ENCODE measurements at places on chromosomes 1 and 21.

DNA sequence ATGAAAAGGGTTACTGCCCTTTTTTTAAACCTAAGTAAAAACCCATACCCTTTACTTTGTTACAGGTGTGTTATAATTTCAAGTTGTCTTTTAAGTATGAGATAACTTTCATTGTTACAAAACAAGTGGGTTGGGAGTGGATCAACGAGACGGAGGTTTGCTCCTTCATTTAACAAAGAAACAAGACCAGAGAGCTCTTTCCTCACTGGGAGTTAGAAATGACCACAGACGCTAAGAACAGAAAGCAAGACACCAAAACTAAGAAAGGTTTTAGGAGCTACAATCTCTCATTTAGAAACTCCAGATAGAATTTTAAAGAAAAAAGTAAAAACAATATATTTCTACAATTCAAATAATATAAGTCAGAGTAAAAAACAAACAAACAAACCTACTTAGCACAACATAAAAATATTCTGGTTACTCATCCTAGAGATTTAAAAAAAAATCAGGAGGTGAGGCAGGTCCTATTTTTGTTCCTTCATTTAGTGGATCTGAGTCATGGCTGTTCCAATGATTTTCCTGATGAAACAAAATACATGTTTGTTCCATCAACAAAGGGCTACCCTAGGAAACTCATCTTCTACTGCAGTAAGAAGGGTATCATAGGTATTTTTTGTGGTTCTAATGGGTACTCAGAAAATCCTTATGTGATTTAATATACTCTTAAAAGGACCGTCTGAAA lies 33.0 kb downstream of the APP start:
- DNase-seq: no peak

DNA sequence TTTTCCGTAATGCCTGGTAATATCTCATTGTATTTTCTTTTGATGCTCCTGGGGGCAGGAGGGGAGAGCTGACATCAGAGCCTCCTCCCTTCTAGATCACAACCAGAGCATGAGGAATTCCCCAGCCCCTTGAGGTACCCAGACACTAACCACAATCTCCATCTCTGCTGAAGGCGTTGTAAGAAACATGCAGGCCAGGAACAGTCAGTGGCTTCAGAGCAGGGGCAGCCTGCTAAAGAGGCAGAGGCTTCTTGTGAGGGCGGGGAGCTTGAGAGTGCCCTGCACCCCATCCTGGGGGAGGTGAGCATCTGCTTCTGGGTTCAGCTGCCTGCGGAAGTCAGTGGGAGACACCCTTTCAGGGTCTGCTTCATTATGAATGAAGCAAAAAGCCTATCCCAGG lies 19.0 kb downstream of the MAPKAPK2 start:
- DNase-seq: peak; percentile 68

DNA sequence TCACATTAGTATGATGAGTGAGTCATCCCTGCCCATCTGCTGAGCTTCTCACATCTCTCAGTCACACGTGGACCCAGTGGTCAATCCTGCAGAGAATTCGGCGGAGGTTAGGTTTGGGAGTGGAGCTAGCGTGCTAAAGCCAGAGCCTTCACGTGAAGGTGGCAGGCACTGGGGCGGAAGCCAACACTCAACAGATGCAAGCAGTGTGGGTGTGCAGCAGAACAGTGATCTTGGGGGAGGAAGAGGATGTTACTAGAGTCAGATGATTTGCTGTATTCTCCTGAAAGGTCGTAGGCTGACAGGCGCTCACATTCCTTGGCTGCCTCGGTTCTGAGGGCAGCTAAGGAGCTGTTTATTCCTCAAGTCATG lies 6.7 kb downstream of the C1orf115 start:
- DNase-seq: no peak

GRCh38 chr1:101971304-101971703 lies 25.4 kb downstream of the OLFM3 start:
- DNase-seq: no peak

DNA sequence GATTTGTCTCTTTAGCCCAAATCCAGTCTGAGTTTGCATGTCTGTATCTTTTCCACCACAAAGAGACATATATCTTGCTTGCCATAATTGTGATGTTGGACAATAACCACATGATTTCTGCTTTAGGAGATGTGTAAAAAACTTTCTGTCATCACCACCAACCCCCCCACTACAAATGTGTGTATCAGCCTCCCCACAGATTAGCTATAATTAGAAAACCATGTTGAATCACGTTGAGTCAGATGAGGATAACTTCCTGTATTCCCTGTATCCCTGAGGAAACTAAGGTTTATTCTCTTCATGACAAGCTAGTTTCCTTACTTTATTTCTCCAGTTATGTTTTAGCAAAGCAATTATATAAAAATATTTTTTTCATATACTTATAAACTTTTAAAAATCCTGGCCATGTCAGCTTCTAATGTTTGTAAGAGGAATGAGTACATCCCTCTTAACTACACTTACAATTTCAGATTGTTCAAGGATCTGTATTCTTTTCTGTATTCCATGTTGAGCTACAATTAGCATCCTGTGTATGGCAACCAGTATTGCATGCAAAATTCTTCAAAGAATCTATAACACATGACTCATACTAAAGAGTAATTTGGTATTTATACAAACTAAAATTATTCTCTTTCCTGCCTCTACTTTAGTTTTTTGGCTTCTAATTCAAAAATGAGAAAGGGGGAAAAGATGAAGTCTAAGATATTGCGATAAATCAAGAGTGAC lies 143.0 kb downstream of the FMN2 start:
- no peak for DNase-seq

- no peak for DNase-seq
Observed at GRCh38 chr21:43719748-43720538, 1.0 kb downstream of the PDXK start.

- no peak for DNase-seq
Observed at GRCh38 chr1:233614743-233615521, 1.0 kb downstream of the KCNK1 start.

GRCh38 chr1:54053745-54054437 lies 483 bp downstream of the TCEANC2 start:
- peak; percentile 1 for DNase-seq

GRCh38 chr1:193538003-193538354 lies 351.6 kb upstream of the B3GALT2 start:
- no peak for DNase-seq

DNA sequence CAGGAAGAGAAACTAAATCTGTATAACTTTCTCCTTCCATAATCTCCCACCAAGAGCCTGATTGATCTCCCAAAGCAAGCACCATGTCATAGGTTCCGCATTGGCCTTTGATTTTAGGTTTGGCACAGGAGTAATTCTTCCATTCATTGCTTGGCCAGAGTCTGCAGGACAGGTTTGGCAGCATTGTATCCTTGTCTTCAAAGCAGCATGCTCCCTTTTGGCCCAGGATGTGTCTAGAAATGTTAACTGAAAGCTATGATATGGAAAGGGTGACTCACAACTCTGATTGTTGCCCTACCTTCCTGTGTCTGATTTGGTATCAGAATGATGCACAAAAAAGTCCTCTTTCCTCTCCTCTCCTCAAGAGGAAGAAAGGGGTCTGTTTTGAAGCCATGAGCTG lies 824.3 kb upstream of the PRMT6 start:
- DNase-seq: no peak

GRCh38 chr21:27700974-27701614 lies 734.2 kb upstream of the ADAMTS5 start:
- peak; percentile 60 for DNase-seq

GRCh38 chr1:230849451-230850224 lies 18.7 kb downstream of the C1orf198 start:
- no peak for DNase-seq

GRCh38 chr1:116817582-116818064 lies 63.4 kb downstream of the CD2 start:
- DNase-seq: peak; percentile 89

GRCh38 chr1:2921970-2922686 lies 99.1 kb upstream of the ACTRT2 start:
- DNase-seq: peak; percentile 17

- no peak for DNase-seq
Observed at GRCh38 chr1:60427701-60428100, 354.1 kb upstream of the C1orf87 start.

GRCh38 chr1:9246215-9246614 lies 11.6 kb downstream of the H6PD start:
- DNase-seq: no peak

DNA sequence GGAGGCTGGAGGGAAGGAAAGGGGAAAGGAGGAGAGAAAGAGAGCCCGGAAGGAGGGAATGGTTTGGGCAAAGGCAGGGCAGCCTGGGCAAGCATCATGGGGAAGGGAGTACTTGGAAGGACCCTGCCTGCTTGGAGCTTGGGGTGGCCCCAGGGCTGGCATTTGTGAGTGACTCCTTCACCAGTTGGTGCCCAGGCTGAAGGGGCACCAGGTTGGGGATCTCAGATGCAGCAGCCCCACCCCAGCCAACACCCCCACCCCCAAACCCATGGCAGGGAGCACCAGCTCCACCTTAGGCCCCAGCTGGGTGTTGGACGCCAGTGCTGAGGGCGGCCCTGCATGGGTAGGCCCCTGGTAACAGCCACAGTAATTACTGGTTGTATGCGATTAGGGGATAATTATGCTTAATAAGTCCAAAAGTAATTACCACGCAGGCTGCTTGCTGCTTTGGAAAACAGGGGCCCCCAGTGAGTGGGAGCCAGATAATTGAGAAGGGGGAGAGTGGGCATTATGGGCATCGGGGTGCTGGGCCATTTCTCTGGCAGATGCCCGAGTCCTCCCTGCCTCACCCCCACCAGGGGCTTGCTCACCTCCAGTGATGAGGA lies 78.3 kb downstream of the VWA5B1 start:
- no peak for DNase-seq

- DNase-seq: no peak
Observed at GRCh38 chr1:232877365-232878028, 72.3 kb downstream of the MAP10 start.

DNA sequence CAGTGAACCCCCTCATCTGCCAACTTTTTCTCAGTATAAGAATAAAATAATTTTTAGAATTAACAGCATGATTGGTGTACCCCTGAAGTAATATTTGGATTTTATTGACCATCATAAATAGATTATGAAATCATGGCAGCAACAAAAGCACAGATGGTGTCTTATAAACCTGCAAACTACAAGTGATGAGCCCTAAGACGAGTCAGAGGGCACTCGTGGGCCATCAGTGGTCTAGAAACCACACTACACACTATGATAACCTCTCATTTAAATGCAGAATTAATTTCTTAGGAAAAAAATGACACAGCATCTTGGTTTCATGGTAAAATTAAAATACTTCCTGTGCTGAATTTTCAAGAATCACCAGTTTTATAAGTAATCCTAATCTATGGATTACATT lies 312.4 kb downstream of the PTBP2 start:
- no peak for DNase-seq

GRCh38 chr1:14954210-14954609 lies 199.3 kb upstream of the TMEM51 start:
- no peak for DNase-seq

DNA sequence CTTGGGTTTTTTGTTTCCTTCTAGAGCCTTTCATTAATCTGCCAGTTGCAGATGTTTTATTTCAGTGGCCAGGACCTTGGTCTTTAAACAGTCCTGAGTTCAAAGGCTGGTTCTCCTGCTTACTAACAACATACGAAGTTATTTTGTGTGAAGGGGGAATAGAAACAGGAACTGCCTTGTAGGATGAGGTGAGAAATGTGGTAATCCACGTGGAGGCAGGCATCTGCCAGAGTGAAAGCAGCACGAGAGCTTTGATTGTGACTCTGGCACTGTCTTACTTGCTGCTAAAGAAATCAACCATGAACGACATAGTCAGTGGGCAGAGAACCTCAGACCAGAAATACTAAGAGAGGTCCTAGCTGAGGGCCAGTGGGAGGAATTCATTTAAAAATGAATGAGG lies 30.4 kb downstream of the TMEM63A start:
- DNase-seq: no peak

DNA sequence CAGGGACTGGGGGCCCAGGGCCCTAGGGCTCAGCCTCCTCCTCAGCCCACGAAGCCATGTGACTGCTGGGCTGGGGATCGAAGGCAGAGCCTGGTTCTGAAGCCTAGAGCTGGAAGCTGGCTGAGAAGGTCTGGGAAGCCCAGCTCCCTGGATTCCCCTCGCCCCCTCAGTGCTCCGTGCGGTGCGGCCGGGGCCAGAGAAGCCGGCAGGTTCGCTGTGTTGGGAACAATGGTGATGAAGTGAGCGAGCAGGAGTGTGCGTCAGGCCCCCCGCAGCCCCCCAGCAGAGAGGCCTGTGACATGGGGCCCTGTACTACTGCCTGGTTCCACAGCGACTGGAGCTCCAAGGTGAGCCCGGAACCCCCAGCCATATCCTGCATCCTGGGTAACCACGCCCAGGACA lies 9.1 kb downstream of the ADAMTSL4 start:
- no peak for DNase-seq

GRCh38 chr1:104852151-104852550 lies 1102.5 kb downstream of the AMY1C start:
- DNase-seq: no peak

DNA sequence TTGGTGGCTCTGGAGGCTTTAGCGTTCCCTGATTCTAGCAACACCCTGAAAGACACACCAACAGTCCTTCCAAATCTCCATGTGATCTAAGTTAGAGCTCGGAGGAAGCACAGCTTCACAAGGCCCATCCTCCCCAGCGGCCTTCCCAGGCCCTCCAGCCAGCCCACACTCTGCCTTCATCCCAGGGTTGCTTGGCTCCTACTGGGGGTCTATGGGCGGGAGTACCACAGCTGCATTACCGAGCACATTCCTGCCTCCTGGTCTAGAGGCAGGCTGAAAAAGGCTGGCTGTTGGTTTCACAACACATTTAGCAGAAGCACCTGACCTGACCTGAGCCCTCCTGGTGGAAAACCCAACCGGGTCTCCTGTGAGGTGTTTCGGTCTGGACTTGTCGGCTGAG lies 54.7 kb upstream of the TRIM67 start:
- no peak for DNase-seq

GRCh38 chr1:57163789-57164188 lies 198.0 kb upstream of the C8B start:
- DNase-seq: no peak

DNA sequence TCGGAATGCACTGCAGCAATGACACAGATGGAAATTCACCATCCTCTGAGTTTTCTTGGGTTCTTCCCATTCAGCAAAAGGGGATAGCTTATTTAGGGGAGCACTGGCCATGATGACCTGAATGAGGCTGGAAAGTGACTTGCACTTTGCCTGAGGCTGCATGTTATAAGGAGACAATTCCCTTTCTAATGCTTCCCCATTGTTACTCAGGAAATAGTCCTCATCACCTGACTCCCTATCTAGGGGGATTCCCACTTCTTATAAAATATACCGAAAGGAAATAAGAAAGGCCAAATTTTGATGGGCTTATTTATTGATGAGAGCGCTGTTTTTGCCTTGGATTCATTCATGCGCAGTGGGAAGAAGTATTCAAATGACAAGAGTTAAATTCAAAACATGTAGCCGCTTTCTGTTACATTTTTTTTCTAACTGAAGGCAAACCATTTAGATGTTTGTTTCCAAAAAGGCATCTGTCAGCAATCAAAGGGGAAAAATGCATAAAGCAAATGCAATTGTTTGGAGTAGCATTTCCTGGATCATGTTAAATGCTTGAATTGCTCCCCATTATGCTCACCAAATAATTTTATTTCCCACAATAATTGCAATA lies 220.3 kb upstream of the NFIA start:
- DNase-seq: no peak

Data from activated CD4-positive, alpha-beta T cell treated with anti-CD3 and anti-CD28 coated beads, Interleukin-2, Interleukin-4, amounts not matched to agents 100 ng/mL and 50 ng/mL, durations not matched to agents 16 hours and 8 hours (primary cell).